ENCODE measurements at places on chromosomes 2 and 18.

- DNase-seq: no peak
Observed at GRCh38 chr18:3456686-3457069, 6.7 kb downstream of the TGIF1 start.

- no peak for DNase-seq
Observed at GRCh38 chr2:61247204-61247812, 85.3 kb downstream of the C2orf74 start.

- no peak for DNase-seq
Observed at GRCh38 chr2:222888716-222889115, 27.9 kb downstream of the ACSL3 start.

DNA sequence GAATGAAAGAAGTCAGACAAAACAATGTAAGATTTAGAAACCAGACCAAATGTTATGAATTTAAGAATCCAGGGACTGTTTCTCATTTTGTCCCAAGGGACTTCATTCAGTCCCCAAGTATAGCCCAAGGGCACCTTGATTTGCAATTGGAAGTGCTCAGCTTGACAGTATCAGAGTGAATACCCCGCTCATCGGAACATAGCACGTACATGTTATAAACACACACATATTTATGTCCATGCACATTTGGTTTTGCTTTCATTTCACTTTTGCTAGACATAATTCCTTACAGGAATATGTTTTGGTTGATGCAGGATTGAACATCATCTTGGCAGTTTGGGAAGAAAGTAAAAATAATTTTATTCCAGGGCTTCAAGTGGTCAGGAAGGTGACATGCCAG lies 100.2 kb downstream of the PID1 start:
- no peak for DNase-seq

- DNase-seq: no peak
Observed at GRCh38 chr2:9668687-9669345, 38.0 kb upstream of the YWHAQ start.

DNA sequence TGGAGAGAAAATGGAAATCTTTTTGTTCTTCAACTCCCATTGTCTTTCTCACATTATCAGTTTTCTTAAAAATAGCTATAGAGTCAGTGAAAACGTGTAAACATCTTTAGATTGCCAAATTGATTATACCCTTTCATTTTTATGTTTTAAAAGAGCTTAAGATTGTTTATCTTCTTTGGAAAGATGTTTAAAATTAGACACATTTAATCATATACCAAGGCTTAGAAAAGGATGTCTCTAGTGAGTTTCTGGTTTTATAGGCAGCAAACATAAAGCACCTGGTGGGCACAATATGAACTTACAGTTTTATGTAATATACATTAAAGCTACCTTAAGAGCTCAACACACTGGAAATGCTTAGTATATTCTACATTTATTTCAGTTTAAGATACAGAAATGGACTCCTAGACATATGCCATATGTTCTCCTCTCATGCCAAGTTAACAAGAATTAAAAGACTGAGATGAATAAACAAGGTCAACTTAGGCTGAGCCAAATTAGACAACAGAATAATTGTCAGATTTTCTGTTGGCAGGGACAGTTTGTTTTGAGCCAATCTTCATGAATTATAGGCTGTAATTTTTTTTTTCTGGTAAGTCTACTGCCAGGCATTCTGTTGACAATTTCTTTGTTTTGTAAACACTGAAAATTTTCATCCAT lies 112.7 kb downstream of the OTX1 start:
- no peak for DNase-seq

DNA sequence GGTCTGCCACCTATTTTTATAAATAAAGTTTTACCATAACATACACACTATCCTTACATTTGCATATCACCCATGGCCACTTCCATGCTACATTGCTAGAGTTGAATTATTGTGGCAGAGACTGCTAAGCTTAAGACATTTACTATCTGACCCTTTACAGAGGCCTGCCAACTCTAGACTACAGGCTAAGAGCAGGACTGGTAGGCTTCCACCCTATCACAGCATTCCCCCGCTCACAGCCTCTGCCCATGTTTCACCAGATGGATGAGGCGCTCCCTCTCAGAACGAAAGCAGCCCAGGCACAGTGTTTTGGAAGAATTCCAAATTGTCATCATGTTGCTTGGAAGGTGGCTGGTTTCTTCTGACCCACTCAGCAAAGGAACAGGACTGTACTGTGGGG lies 91.7 kb upstream of the SLC35G4 start:
- no peak for DNase-seq

- no peak for DNase-seq
Observed at GRCh38 chr2:224910574-224910925, 131.7 kb downstream of the DOCK10 start.

DNA sequence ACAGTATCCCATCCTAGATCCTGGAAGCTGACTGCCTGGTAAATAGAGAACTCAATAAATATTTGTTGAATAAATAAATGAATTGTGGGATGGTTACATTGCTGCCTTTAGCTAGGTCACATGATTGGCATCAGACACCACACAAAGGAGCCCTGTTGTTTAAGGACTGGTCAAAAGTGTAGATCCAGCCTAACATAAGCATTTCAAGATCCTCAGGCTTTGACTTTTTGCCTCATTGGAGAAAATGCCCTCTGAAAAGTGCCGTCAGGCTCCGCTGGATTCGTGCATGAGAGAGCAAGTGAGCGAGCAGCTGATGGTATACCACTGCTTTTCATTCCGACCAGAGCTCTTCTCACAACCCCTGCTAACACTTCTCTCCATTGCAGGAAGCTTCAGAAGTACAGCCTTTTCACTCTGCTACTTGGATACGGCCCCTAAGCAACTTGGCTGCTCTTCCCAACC lies 1.3 kb upstream of the ZNF24 start:
- no peak for DNase-seq

DNA sequence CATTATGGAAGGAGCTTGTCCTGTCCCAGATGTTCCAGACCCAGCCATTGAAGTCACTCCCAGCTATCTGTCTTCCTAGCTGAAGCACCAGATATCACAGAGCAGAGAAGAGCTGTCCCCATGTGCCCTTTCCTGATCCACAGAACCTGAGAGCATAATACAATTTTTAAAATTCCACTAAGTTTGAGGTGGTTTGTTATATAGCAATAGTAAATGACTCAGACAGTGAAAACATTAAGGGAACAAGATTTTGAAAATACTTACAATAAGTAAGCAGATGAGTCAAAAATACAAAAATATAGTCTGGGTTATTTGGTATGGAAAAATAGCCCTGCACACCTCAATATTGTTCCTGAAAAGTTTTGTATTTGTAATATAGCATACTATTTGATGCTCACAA lies 85.8 kb upstream of the GLS start:
- DNase-seq: no peak

- no peak for DNase-seq
Observed at GRCh38 chr2:151481744-151482143, 72.0 kb downstream of the RIF1 start.

GRCh38 chr2:27703638-27704341 lies 40.1 kb downstream of the SLC4A1AP start:
- peak; percentile 83 for DNase-seq

- DNase-seq: no peak
Observed at GRCh38 chr18:10792181-10792580, 266.4 kb downstream of the NAPG start.

- no peak for DNase-seq
Observed at GRCh38 chr2:205713086-205713485, 30.8 kb downstream of the NRP2 start.

GRCh38 chr2:19541884-19542283 lies 183.5 kb upstream of the OSR1 start:
- DNase-seq: no peak

DNA sequence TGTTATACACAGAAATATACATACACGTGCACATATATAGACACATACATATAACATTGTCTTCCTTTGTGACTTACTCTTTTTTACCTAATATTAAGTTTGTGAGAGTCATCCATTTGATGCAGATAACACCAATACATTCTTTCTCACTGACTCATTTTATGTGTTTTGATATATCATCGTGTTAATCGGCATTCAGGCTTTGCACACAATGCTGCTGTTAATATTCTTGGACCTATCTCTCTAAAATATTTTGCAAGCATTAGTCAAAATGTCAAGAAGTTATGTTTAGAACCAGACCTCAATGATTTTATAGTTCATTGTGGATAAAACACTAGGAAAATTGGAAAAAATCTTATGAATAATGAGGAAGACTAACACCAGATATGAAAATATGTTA lies 441.1 kb downstream of the LRATD1 start:
- DNase-seq: no peak

DNA sequence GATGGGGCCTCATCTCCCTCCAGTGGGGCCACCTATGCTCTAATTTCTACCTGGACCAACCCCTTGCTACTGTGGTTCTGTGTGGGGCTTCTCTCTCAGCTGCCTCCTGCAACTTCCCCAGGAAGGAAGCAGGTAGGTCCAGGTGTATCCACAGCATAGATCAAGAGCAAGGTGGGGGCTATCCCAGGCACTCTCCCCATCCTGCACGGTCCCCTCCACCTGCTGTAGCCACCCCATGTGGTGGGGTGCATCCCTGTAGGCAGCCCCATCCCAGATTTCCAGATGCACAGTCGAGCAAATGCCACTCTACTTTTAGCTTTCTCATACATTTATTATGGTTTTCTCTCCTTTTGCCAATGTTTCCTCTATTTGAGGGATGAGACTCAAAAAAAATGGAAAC lies 156.1 kb downstream of the FBXO15 start:
- no peak for DNase-seq

DNA sequence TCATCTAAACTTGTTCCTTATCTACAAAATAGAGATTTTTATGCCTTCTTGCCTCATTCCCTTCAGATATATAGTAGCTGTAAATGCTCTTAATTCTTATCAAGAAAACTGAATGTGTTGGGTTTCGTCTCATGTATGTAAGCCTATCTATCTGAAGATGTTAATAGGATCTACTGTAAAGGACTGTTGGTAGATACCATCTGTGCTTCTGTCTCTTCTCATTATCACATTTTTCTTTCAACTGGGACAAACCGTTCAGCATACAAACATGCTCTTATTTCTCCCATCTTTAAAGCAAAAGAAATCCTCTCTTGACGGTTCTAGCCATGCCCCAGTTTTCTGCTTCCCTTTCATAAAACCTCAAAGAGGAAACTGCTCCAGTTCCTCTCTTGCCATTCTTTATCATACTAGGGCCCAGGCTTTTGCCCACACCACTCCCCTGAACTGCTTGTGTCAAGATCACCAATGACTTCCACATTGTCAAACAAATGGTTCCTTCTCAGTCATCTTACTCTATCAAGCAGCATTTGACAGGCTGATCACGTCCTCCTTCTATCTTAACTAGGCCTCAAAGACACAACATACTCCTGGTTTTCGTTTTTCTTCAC lies 88.7 kb downstream of the ARHGEF33 start:
- DNase-seq: no peak
